ENCODE measurements at places on chromosomes 3 and 15. TPM values are rescaled to one million over a fixed set of nuclear protein-coding genes. Genes with fewer than 3 reads are reported as not detected.

DNA sequence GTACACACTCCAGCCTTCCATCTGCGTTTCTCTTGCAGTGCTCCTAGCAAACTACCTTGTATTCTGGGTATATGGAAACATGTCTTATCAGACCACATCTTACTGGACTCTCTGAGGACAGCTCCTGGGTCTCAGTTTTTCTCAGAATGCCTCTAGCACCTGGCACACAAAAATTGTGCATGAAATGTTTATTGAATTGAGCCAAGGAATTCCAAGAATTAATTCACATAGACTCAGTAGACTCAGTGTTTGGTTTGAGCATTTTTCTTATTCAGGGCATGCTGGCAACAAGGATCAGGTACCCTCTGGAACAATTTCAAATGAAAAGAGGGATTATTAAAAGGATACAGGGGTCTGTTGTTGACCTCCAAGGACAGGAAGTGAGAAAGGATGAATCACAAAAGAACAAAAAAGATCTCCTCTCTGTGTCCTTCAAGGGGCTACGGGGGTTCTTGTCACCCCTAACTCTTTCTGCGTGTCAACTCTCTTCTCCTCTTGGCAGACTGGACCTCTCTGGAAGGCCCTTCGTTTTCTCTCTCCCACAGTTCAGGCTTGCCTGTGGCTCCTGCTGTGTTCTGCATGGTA is 270.0 kb upstream of the HES1 start:
- no peak for DNase-seq

- DNase-seq, result no peak
Observed at GRCh38 chr15:101373577-101373976, 78.5 kb upstream of the SNRPA1 start.

- DNase-seq, result no peak
Observed at GRCh38 chr15:49637857-49638256, 17.0 kb downstream of the DTWD1 start.

- DNase-seq, result no peak
Observed at GRCh38 chr3:17670749-17671148, 71.7 kb downstream of the TBC1D5 start.

TUSC7 gene
- total RNA-seq, result not detected

KCNAB1 gene
- not detected for total RNA-seq

DNA sequence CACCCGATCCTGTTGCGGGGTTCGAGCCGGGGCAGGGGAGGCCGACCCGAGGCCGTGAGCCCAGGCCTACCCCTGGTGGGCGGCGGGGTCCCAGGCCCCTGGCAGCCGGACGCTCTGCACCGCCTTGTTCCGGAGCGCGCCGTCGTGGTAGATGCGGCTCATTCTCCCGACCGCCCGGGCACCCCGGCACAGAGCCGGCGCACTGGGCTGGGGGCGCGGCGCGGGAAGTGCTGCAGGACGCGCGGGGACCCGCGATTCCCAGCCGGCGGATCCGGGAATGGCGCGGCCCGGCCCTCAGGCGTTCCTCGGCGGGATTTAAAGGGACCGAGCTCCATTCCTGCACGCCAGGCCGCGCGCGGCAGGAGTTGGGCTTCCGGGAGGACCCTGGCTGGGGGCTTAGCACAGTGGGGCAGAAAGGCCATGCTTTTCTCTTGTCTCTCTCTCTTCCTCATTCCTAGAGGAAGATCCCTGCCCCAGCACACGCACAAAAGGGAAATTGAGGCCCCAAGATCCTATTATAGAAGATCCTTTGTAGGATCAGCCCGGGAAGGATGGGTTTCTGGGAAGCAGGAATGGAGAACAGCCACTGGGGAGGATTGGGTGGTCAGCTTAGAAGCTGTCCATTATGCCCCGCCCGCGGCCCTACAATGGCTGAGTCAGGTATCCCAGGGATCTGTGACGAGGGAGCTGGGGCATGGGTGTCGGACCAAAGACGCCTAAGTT is at the start of gene ARPIN:
Gene ARPIN, minus strand, starts transcription at position 279 of the 723 bp plus-strand sequence. Its CDS starts 117 bp downstream, at position 162.
- DNase-seq, result no peak

SLC51B gene
- total RNA-seq, result not detected

- DNase-seq, result no peak
Observed at GRCh38 chr3:13872451-13872850, 7.4 kb downstream of the WNT7A start.

ACP3 gene
- not detected for total RNA-seq

- no peak for DNase-seq
Observed at GRCh38 chr15:72339777-72340177, 19.8 kb upstream of the CELF6 start.

DNA sequence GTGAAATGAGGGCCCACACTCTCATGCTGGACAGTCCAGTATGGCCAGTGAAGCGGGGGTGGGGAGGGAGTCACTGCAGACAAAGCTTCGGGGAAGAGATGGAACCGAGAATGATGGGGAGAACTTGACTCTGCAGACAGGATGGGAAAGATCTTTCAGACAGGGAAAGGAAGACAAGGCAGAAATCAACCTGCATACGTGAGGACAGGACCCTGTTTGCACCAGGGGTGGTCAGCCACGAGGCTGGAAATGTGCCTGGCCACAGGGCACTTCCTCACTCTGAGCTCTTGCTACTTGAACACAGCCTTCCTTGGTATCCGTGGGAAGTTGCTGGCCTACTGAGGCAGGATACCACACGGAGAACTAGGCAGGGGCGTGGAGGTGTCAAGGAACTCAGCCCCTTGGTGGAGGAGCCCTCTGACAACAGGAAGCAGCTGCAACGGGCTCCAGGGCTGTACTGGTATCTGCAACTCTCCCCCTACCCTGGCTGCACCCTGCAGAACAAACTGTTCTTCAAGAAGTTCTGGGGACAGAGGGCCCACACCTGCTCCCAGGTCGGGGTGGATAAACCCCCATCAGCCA is 9.3 kb upstream of the SRP14 start:
- DNase-seq, result no peak

GRCh38 chr3:32321095-32321790 is 70.4 kb upstream of the CMTM7 start:
- DNase-seq, result no peak

GRCh38 chr3:155604967-155605366 is 139.9 kb downstream of the PLCH1 start:
- DNase-seq, result no peak

DNA sequence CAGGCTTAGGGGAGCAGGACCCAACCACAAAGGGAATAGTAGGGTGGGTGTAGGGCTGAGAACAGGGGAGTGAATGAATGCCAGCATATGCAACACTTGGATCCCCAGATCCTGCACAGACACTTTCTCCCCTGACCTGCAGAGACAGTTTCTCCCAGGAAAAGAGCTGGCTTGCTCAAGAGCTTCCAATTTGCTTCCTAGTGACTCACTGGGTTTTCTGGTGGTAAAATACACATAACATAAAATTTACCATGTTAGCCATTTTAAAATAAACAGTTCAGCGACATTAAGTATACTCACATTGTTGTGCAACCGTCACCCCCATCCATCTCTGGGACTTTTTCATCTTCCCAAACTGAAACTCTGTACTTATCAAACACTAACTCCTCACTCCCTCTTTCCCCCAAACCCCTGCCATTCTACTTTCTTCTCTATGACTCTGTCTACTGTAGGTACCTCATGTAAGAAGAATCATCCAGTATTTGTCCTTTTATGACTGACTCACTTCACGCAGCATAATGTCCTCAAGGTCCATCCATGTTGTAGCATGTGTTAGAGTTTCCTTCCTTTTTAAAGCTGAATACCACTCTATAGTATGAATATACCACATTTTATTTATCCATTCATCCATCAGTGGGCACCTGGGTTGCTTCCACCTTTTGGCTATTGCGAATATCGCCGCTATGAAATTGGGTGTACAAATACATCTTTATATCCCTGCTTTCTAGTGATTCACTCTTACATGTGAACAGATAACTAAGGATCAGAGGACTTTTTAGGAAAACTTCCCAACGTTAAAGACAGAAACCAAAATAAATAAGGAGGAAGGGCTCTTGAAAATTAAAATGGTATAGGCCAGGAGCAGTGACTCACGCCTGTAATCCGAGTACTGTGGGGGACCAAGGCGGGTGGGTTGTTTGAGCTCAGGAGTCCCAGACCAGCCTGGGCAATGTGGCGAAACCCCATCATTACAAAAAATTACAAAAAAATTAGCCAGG is 95.6 kb upstream of the TJP1 start:
- DNase-seq, result no peak

SCN11A gene
- not detected for total RNA-seq

DNA sequence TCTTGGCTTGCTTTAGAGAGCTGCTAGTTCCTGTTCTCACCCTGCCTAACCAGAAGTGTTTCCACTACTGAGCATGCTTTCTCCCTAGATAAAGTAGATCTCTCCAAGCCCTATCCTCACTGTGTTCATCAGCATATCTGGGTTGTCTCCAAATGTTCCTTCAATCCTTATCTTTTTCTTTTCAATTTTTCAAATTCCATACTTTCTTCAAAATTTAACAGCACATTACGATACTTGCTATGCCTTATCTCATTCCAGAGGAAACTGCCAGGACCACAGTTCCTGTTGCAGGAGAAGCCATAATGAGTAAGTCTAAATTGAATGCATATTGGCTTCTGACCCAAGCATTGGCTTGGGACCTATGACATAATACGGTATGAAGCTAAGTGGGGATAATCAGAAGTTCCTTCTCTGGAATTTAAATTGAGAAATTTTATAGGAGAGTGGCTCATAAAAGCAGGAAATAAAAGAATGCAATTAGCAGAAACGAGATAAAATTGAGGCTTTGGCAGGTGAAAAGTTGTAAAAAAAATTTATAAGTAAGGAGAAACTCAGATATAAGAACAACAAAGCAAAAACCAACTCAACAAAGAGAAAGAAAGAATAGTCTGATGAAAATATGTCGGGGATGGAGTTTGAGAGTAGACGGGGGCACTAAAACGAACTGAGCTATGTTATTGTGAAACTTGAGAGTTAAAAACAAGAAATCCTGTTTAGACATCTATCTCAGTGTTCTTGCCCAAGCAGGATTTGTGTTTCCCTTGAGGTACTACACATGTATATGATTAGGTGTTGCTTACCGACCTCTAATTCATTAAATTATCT is 631.7 kb upstream of the CCDC54 start:
- no peak for DNase-seq

IL17RD gene
- total RNA-seq, result 13.2 TPM

DNA sequence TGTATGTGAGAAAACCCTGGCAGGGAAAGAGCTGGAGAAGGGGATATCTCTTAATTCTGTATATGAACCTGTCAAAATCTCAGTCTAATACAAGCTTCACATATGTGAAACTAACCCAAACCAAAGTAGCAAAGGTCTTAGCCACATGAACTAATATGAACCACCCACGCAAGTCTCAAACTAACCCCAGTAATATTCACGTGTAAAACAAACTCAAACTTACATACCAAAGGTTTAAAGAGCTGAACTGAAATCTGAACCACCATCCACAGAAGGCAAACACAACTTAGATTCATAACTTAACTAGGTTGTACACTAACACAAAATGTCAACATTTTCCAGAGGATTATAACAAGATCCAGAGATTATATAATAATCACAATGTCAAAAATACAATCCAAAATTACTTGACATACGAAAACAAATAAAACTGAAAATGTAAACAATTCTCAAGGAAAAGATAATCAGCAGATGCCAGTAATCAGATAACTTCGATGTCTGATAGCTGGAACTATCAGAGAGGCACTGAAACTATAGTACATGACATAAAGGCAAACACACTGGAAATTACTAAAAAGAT is 64.1 kb downstream of the VPS13C start:
- no peak for DNase-seq

B2M gene
- total RNA-seq, result 1,011 TPM

ERC2 gene
- total RNA-seq, result 2.7 TPM

- no peak for DNase-seq
Observed at GRCh38 chr3:145943952-145944351, 217.0 kb downstream of the PLOD2 start.

DNA sequence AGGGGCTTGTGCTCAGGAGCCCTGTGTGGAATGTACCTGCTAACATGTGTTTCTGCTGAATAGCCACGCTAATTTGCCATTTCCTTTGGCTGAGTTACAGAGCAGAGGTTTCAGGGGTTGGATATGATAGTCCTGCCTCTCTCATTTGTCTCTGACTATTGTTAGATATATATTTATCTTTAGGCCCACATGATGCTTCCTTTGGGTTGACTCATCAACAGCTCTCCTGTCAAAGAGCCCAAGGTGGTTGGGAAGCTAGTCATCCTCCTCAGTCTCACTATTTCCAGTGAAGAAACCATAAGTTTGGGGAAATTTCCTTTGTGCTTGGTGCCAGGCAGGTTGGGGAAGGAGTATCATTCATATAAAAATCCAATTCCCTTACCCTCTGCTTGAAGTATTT is 1194.6 kb downstream of the ZPLD1 start:
- DNase-seq, result no peak

P3H2 gene
- 75.6 TPM for total RNA-seq

LDHAL6B gene
- total RNA-seq, result not detected

DNA sequence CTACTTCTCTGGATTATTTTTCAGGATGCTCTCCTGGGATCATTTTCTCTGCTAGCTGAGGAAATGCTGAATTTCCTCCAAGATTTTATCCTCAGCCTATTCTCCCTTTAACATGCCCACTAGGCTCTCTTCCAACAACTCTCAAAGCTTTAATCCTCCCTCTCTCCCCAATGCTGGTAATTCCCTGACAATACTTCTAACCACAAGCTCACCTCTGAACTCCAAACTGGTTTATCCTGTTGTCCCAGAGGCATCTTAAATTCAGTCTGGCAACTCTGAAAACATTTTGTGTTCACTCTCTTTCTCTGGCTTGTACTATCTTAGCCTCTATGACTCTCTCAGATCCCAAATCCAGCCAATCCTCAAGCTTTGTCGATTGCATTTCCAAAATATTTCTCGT is 490.3 kb downstream of the MECOM start:
- DNase-seq, result no peak

CCPG1 gene
- total RNA-seq, result 17.6 TPM

DNA sequence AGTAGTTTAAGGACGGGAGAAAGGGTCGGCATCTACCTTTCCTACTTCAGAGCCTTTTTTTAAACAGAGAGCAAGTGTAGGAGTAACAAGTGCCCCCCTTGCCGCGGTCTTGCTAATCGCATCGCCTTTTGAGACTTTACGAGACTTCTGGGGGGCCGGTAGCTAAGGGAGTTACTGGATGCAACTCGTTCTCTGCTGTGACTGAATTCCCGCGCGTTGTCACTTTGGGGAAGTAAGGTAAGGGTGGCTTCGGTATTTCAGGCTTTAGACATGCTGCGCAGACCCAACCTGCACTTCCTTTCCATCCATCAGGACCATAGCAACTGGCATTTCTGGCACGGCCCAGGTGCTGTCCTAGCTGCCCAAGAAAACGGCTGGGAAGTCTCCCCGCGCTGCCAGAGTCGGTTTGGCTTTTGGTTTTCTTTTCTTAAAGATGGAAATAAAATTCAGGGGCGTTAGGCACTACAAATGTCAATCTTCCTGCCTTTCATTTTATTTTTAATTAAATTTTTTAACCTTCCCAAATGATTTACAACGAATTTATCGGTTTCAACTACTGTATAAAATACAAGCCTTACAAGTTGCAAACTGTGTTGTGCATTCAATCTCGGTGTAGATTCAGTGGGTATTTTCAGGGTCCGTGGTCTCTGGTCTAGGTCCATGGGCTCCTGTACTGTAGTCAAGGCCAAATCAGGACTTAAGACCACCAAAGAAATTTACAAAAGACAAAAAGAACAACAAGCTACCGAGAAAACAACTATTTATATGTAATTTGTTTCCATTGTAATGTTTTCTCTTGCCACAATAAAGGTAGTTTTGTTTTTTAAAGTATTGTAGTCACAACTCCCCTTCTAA is 3.5 kb downstream of the MECOM start:
- DNase-seq, result no peak

TICRR gene
- 13.1 TPM for total RNA-seq

All from epithelial cell of proximal tubule (primary cell).